Spleen (tissue), 13 donors: ENCODE measurements at places on chromosomes 1 and 21. TPM values are rescaled to one million over a fixed set of nuclear protein-coding genes. Genes with fewer than 3 reads are reported as not detected.

- no peak overlapping the region for H3K4me3 ChIP-seq
- no peak for DNase-seq
- H3K4me1 ChIP-seq: no peaks in the 10 kb centered on the region
- no peaks in the 10 kb centered on the region for H3K27me3 ChIP-seq
- no peak overlapping the region for H3K27ac ChIP-seq
- H3K36me3 ChIP-seq: no peaks in the 10 kb centered on the region
These were observed 61.1 kb upstream of the RAB4A start for GRCh38 chr1:229209816-229210215.

GRCh38 chr1:15158506-15159165 lies 5.1 kb downstream of the TMEM51 start:
- H3K4me3 ChIP-seq: no peak overlapping the region
- H3K27me3 ChIP-seq: peaks cover 12% of the 10 kb centered on the region
- peak overlapping the region; percentile 48 for H3K27ac ChIP-seq
- peaks cover 11% of the 10 kb centered on the region for H3K4me1 ChIP-seq

DNA sequence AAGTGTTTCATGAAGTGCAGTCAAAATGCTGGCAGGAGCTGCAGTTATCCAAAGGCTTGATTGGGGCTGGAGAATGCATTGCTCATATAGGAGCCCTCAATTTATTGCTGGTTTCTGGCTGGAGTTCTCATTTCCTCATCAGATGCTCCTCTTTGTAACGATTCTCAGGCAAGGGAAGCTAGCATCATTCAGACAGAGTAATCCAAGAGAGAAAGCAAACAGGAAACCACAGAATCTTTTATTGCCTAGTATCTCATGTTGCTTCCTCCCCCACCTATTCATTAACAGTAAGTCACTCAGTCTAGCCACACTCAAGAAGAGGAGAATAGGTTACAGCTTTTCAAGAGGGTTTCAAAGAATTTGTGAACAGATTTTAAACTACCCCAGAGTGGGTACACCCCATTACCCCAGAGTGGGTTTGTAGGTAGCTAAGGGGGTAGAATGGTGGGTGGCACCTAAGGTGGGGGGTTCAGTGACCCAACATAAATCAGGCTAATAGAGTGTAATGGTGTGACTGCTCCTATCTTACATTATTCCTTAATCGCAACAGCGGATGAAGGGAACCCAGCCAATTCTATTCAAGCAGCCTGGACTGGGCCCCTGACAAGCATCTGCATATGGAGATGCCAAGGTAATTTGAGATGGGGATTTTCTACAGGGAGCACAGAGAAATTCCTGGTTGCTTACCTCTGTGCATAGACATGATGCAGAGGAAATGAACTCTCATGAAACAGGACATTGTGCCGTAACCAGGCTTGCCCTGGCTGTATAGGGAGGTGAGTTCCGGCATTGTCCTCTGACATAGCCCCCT lies 67.1 kb downstream of the KCNJ15 start:
- peaks cover 19% of the 10 kb centered on the region for H3K4me1 ChIP-seq
- H3K27ac ChIP-seq: no peak overlapping the region
- DNase-seq: no peak
- no peak overlapping the region for H3K4me3 ChIP-seq

DNA sequence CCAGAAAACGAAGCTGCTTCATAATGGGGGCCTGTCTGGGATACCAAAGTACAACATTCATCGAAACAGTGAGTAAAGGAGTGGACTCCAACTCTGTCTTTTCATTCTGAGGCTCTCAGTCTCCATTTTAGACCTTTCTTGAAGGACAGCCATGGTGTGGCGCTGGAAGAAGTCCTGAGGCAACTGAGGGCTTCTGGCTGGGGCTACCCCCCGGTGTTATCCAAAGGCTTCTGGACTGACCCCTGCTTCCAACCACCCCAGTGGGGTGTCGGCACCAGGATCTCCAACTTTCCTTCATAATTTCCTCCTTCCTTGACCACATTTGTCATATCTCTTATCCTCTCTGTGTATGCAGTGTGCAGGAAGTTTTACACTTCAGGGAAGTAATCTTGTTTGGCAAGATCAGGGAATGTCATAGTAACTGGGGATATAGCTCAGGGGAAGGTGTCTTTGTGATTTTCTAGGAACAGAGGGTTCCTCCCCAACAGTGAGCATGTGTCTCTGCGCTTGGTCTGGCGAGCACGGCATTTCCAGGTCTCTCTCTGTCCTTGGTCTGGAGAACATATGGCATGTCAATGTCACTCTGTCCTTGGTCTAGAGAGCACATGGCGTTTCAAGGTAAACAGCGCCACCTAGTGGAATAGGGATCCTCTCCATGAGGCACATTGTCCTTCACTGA lies 19.4 kb upstream of the BSDC1 start:
- H3K27me3 ChIP-seq: no peaks in the 10 kb centered on the region
- no peaks in the 10 kb centered on the region for H3K4me1 ChIP-seq
- no peak for DNase-seq
- peak overlapping the region; percentile 12 for H3K27ac ChIP-seq
- H3K36me3 ChIP-seq: no peaks in the 10 kb centered on the region
- no peak overlapping the region for H3K4me3 ChIP-seq

- no peak for DNase-seq
- no peaks in the 10 kb centered on the region for H3K4me1 ChIP-seq
- H3K27ac ChIP-seq: peak overlapping the region; percentile 26
- peaks cover 25% of the 10 kb centered on the region for H3K27me3 ChIP-seq
These were observed 1.2 kb downstream of the EPHB2 start for GRCh38 chr1:22711591-22712501.

DNA sequence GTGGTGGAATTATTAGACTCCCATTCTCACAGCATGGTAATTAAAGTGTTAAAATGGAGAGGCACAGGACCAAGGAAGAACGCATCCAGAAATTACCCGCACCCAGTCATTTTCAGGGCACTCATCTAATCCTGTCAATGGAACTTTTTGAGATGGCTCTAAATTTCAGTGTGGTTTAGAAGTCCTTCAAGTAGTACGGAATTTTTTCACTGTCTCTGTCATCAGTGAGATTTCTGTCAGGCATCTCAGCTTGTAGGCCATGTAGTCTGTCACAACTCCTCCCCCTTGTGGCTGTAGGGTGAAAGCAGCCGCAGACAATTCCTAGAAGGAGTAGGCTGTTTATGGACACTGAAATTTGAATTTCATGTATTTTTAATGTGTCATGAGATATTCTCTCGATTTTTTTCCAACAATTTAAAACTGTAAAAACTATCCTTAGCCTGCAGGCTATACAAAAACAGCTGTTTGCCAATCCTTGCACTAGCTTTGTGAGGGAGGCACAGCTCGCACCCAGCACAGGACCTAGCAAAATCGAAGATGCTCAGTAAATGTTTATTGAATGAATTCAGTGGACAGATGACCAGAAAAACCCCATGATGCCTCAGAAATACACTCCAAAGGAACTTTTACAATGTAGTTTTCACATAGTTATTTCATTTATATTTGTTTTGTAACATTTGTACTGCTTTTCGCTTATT lies 6.6 kb upstream of the NUP133 start:
- H3K27me3 ChIP-seq: no peaks in the 10 kb centered on the region
- H3K4me1 ChIP-seq: no peaks in the 10 kb centered on the region
- no peak overlapping the region for H3K4me3 ChIP-seq

- DNase-seq: no peak
- no peak overlapping the region for H3K4me3 ChIP-seq
- H3K27ac ChIP-seq: no peak overlapping the region
- H3K27me3 ChIP-seq: no peaks in the 10 kb centered on the region
These were observed 15.2 kb downstream of the AKNAD1 start for GRCh38 chr1:108841703-108842102.

- H3K27me3 ChIP-seq: peaks cover 52% of the 10 kb centered on the region
- DNase-seq: peak; percentile 12
- H3K36me3 ChIP-seq: no peaks in the 10 kb centered on the region
- H3K4me3 ChIP-seq: no peak overlapping the region
- no peak overlapping the region for H3K27ac ChIP-seq
- no peaks in the 10 kb centered on the region for H3K4me1 ChIP-seq
These were observed 205.2 kb downstream of the MATN1 start for GRCh38 chr1:30518186-30518585.

DNA sequence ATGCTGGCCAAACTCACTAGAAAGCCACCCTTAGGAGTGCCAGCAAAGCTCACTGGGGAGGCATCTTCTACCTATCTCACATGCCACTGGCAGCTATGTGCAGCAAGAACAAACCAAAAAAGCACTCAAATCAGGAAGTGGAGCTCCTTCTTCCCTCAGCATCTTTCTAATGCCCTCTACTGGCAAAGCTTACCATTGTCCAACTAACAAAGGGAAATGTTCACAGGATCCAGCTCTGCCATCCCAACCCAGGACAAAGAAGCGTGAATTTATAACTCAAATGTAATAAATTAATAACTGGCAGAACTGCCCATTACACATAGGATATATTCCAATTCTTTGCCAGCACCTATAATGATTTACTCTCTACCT lies 38.9 kb downstream of the LEPR start:
- no peaks in the 10 kb centered on the region for H3K4me1 ChIP-seq
- H3K27me3 ChIP-seq: no peaks in the 10 kb centered on the region
- no peak overlapping the region for H3K4me3 ChIP-seq

GRCh38 chr1:228089519-228090380 lies 7.2 kb downstream of the ARF1 start:
- peak overlapping the region; percentile 77 for H3K27ac ChIP-seq
- peaks cover 49% of the 10 kb centered on the region for H3K36me3 ChIP-seq
- no peaks in the 10 kb centered on the region for H3K27me3 ChIP-seq
- peak; percentile 71 for DNase-seq

GRCh38 chr1:185880779-185881333 lies 146.7 kb downstream of the HMCN1 start:
- no peak overlapping the region for H3K4me3 ChIP-seq
- H3K27me3 ChIP-seq: no peaks in the 10 kb centered on the region
- H3K27ac ChIP-seq: no peak overlapping the region
- no peaks in the 10 kb centered on the region for H3K36me3 ChIP-seq

DNA sequence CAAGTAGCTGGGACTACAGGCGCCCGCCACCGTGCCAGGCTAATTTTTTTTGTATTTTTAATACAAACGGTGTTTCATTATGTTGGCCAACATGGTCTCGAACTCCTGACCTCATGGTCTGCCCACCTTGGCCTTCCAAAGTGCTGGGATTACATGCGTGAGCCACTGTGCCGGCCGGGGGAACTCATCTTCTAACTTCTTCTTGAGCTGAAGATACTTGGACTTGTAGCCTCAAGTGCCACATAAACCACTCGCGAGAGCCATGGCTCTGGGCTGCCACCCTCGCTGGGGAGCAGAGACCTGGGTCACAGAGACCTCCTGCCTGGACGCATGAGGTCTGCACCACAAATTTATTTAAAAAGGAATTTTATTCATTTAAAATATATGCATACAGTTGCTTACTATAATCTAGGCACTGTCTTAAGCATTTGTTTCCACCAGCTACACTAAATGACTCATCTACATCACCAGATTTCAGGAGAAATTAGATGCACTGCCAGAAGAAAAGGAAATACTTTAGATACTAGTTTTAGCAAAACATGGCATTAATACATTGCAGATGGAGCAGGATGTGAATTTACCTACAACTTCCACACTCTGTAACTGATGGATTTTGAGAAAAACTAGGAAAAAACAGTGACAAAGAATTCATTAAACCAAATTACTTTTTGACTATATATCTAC lies 29.9 kb upstream of the PUM1 start:
- no peaks in the 10 kb centered on the region for H3K4me1 ChIP-seq
- no peak for DNase-seq
- no peaks in the 10 kb centered on the region for H3K36me3 ChIP-seq
- no peak overlapping the region for H3K27ac ChIP-seq

DNA sequence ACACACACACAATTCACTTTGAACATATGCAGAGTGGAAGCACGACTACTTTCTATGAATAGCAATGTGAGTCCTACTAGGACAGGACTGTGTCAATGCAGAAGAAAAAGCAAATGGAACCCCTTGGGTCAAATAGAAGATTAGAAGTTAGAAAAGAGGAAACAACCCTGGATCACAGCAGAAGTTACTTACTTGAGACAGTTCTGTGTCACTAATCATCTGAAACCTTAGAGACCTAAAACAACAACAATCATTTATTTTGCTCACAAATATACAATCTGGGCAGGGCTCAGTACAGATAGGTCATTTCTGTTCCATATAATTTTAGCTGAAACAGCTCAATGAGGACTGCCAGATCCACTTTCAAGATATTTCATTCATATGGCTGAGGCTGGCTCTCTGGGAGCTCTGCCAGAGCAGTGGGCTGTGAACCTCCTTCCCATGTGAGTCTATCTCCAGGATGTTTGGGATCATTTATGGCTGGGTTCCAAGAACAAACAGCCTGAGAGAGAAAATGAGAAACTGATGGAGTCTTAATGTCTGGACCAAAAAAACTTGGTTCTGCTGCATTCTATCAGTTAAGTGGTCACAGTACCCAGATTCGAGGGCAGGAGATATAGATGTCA lies 42.5 kb upstream of the IL10 start:
- no peaks in the 10 kb centered on the region for H3K27me3 ChIP-seq
- no peak overlapping the region for H3K4me3 ChIP-seq
- no peak overlapping the region for H3K27ac ChIP-seq
- peaks cover 31% of the 10 kb centered on the region for H3K4me1 ChIP-seq
- DNase-seq: no peak

- no peak for DNase-seq
- no peaks in the 10 kb centered on the region for H3K36me3 ChIP-seq
- no peak overlapping the region for H3K4me3 ChIP-seq
- H3K27me3 ChIP-seq: no peaks in the 10 kb centered on the region
- no peak overlapping the region for H3K27ac ChIP-seq
- H3K4me1 ChIP-seq: peaks cover 9% of the 10 kb centered on the region
These were observed 9.3 kb upstream of the CNR2 start for GRCh38 chr1:23922321-23922943.

- DNase-seq: no peak
- H3K36me3 ChIP-seq: no peaks in the 10 kb centered on the region
- no peak overlapping the region for H3K4me3 ChIP-seq
- H3K27me3 ChIP-seq: no peaks in the 10 kb centered on the region
These were observed 123.4 kb downstream of the ETS2 start for GRCh38 chr21:38929142-38929541.

DNA sequence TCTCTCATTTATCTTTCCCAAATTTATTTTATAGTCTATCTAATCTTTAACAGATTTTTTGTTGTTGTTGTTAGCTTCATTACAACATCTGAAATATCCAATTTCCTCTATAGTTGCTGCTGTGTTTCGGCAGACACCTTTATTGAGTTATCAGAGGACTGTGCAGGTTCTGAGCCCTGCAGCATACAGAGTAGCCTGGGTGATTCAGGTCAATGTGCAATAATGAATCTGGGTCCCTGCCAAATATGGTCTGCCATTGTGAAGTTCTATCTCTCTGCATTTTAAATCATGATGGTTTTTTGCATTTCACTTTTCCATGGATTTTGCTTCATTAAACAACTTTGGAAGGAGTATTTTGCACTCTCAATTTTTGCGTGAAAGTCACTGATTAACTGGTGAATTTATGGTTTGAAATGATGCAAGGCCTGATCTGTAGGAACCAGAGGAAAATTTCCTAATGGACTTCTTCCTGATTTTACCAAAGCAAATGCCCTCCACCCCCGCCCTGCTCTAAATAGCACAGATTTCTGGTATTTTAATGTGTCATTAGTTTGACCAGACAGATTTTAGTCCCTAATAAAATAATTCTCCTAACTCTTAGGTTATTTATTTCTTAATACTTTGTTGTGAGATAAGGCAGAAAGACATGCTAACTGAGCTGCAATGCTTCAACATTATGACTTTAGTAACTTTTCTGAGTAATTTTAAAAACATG lies 402.3 kb downstream of the PTBP2 start:
- H3K4me3 ChIP-seq: no peak overlapping the region
- H3K4me1 ChIP-seq: no peaks in the 10 kb centered on the region
- H3K27ac ChIP-seq: no peak overlapping the region
- no peak for DNase-seq

The TMEM82 gene
- total RNA-seq: not detected

The MRPL55 gene
- total RNA-seq: 93.8 TPM

The PDPN gene
- 0.44 TPM for total RNA-seq

The KRTAP13-2 gene
- not detected for total RNA-seq

The PPP2R5A gene
- 70.7 TPM for total RNA-seq
